ENCODE measurements at places on chromosomes 3 and 15.
A peak's percentile ranks its signal among the peaks of the same experiment; 100 is the strongest.

- no peak for DNase-seq
These were observed 5.2 kb downstream of the TLE3 start for GRCh38 chr15:70092464-70093027.

DNA sequence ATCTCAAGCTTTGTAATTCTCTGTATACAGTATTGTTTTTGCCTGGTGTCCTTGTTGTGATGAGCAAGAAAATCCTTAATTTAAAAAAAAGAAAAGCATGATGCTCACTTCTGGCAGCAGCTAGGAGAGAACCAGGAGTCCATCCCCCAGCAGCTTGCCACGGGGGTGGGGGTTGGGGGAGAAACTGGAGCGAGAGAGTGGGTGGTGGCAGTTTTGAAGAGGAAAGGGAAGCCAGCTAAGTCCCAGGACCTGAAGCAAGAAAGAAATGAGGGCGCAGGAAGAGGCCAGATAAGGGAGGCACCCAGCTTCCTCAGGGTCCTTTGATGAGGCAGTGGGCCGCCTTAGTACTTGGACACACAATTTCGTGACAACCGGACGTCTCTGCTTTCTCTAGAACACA is 23.5 kb downstream of the CHAC1 start:
- no peak for DNase-seq

- DNase-seq: no peak
These were observed 16.2 kb downstream of the CEP152 start for GRCh38 chr15:48794697-48795134.

- DNase-seq: no peak
These were observed 756.6 kb upstream of the ARPP21 start for GRCh38 chr3:34882764-34883163.

GRCh38 chr3:37979541-37980461 is 10.8 kb upstream of the VILL start:
- DNase-seq: no peak

GRCh38 chr3:126340943-126341754 is 16.1 kb downstream of the KLF15 start:
- DNase-seq: no peak

DNA sequence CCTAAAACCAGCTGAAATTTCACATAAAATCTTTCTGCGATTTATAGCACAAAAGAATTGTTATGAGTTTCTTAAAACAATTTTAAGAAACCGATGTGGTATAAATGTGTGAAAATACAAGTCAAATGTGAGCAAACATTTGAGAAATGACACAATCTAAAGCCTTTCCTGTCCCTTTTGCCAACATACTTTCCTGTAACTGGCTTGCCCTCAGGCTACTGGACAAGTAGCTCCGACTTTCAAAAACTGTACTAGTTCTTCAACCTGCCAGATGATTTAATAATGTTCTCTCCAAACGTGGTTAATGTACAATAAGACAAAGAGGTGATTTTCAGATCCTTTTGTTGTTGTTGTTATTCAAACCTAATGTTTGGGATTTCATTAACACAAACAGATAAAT is 105.9 kb upstream of the ARHGEF26 start:
- DNase-seq: no peak

GRCh38 chr3:65042675-65043074 is 354.9 kb upstream of the ADAMTS9 start:
- DNase-seq: no peak

DNA sequence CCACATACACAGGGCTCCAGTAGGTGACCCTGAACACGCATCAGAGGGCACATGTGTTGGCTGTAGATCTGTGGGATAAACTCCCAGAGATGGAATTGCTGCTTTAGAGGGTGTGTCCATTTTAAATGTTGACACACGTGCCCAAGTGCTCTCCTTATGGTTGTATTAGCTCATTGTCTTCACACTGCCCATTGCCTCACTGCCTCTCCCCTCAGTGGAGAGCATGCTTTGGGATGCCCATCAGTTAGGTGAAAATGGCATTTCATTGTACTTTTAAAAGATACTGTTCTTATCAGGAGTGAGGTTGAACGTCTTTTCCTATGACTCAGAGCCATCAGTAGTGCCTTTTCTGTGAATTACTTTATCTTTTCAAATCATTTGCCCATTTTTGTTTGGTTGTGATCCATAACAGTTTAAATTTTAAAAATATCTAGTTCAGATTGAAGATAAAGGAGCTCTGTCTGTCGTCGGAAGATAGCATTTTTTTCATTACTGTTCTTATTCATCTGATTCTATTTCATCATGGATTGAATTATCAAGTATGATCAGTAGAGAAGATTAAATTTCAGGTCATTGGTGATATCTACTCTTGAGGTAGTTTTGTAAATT is 120.7 kb downstream of the CHDH start:
- DNase-seq: no peak

DNA sequence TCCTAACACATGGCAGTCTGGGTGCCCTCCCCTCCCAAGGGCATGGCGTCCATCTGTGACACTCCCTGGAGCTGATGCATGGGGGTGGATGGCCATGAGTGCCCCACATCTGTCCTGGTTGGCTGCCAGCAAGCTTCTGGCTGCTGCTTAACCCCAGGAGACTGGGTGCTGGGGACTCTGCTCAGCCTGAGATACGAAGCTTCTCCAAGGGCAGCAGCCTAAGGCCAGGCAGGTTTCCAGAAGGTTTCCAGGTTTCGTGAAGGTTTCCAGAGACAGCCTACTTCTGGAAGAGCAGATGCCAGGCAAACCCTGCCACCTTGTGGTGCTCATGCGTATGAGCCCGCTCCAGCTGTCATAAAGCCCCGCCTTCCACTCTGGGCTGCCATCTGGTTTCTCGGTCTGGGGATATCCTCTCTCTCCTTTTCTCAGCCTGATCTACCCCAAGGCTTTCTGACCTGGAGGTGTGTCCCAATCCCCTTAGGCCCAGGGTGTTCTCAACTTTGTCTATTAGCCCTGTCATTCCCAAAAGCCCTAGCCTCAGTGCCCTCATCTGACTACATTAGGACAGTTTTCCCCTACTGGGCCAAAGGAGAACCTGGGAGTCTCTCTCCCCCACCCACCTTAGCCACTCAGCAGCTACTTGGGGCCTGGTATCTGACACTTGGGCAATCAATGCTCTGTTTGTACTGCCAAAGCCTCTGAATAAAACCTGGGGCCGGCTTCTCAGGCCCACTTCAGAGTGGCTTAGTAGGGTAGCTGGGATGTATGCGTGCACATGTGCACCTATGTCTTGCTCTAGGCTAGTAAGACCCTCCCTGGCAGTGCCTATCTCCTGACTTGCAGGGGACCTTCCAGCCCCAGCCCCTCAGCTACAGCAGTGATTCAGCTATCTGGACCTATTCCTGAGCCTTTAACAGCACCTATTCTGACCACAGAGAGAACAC is 12.0 kb downstream of the MRPL46 start:
- DNase-seq: peak; percentile 25

DNA sequence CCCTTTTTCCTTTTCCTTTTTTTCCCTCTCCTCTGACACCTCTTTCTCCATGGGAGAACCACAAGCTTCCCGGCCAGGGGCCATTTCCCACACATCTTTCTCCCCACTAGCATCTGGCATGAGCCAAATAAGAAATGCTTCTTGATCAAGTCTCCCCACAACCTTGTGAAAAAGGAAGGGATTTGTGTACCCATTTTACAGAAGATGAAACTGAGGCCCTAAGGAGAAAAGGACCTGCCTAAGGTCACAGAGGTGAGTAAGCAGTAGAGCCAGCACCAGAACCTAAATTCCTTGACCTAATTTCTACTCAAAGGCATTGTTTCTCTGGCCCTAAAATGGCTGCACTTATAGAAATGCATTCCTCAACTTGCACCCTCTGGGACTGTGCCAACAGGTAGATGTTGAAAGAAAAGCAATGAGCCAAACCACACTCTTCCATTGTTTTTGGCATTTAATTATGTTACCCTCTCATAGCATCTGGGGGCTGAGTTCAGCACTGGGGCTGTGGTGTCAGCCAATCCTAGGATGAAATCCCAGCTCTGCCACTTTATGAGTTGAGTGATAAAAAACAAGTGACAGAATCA is 81.7 kb upstream of the TLE3 start:
- DNase-seq: no peak

DNA sequence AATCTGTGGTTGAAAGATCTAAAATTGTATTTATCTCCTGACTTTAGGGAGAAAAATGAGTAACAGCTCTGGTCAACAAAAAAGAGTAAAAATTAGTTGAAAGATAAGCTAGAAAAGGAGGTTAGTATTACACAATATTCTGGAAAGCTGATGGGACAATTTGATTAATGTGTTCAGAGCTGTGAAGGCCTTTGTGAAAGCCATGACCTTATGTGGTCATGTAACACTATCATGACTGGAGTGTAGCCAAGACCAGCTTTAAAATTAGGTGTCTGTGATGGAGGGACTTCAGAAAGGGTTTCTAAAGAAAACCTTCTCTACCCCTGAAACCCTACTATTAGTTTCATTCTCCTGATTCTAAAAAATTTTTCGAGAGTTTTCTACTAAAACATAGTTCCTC is 127.2 kb downstream of the NFKBIZ start:
- no peak for DNase-seq

GRCh38 chr3:12974819-12975218 is 98.4 kb downstream of the IQSEC1 start:
- DNase-seq: no peak

DNA sequence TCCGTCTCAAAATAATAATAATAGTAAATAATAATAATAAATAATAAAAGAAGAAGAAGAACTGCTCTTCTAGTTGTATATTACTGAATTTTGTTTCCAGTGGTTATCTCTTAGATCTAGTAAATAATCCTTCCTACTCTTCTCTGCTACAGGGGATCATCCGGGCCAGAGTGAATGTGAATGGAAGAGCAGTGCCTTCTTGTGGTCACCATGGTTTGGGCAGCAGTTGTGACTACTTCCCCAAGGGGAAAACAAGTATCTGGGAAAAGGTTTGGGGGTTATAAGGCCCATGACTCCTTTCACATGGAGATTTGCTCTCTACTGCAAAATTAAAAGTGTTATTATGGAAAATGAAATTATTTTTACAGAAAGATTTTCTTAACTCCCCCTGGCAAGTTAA is 5.5 kb upstream of the OR5K1 start:
- no peak for DNase-seq

- no peak for DNase-seq
These were observed 1181.4 kb downstream of the ROBO2 start for GRCh38 chr3:78221300-78221699.

DNA sequence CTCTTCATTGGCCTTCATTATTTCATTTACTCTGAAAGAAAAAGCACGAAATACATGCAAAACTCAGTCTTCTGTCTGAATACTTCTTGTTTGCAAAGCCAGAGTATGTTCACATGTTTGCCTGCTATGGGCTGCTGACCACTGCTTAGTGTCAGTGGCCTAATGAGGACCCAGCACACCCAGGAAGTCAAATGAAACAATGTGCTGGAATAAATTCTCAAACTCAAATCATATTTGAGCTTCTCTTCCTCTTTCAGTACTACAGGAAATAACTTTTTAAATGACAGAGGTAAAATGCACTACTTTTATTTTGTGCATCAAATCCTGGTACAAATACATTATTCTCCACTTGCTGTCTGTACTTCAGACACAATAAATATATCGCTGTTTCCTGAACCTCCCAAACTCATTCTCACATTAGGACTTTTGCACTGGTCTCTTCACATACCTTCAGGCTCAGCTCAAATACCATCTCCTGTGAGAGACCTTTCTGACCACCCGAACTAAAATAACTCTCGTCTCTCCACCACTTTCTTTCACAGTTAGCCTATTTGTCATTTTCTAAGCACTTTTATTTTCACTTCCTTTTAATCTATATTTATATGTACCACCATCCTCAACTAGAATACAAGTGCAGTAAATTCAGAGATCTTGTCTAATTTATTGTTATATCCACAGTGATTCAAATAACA is 176.8 kb downstream of the TUSC7 start:
- DNase-seq: no peak

Measured in stimulated activated CD4-positive, alpha-beta T cell treated with anti-CD3 and anti-CD28 coated beads, TNF-alpha, amount 100 ng/mL, for 48 hours (primary cell).